ENCODE measurements at places on chromosomes 16 and 17. TPM values are rescaled to one million over a fixed set of nuclear protein-coding genes. Genes with fewer than 3 reads are reported as not detected.

TLE7 gene
- not detected for total RNA-seq

DNA sequence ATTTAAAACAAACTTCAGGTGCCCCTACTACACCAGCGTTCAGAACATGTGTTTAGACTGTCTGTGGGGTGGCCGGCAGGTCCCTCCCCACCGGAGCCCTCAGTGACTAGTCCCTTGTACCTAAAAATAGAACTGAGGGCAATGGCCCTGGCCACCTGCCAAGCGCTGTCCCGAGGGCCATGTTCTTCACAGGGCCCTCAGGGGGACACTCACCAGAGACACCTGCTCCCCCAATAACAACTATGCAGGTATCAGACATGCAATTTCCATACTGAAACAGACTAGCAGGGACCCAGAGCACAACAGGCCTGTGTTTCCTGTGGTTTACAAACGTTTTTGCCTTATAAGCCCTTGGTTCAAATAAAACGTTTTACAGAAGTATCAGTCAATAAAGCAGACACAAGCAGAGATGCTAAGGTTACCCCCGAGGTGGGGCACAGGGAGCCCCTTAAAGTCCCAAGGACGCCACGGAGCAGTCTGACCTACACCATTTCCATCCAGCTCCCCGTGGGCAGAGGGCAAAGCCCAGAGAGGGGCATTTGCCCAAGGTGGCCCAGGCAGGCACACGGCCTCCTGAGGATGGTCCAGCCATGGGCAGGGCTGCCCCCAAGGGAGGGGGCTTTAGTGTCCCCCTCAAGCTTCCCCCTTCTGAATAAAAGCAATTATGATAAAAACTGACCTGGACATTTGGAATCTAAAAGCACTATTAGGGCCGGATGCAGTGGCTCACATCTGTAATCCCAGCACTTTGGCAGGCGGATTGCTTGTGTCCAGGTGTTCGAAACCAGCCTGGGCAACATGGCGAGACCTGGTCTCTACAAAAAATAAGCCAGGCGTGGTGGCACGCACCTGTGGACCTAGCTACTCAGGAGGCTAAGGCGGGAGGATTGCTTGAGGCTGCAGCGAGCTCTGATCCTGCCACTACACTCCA is 896 bp upstream of the MYLK3 start:
- no peaks in the 10 kb centered on the region for H3K27me3 ChIP-seq
- H3K4me3 ChIP-seq, result peak overlapping the region; percentile 17
- H3K4me1 ChIP-seq, result peaks cover 79% of the 10 kb centered on the region
- peak; percentile 92 for DNase-seq
- H3K36me3 ChIP-seq, result peaks cover 11% of the 10 kb centered on the region

SCNN1B gene
- total RNA-seq, result not detected

GRCh38 chr16:48003206-48003907 is 152.4 kb downstream of the ABCC12 start:
- no peaks in the 10 kb centered on the region for H3K27me3 ChIP-seq
- DNase-seq, result no peak
- no peak overlapping the region for H3K4me3 ChIP-seq

- no peak for DNase-seq
- H3K27me3 ChIP-seq, result no peaks in the 10 kb centered on the region
- H3K36me3 ChIP-seq, result no peaks in the 10 kb centered on the region
- H3K27ac ChIP-seq, result no peak overlapping the region
Observed at GRCh38 chr17:71055128-71055527, 885.8 kb downstream of the KCNJ2 start.

DNA sequence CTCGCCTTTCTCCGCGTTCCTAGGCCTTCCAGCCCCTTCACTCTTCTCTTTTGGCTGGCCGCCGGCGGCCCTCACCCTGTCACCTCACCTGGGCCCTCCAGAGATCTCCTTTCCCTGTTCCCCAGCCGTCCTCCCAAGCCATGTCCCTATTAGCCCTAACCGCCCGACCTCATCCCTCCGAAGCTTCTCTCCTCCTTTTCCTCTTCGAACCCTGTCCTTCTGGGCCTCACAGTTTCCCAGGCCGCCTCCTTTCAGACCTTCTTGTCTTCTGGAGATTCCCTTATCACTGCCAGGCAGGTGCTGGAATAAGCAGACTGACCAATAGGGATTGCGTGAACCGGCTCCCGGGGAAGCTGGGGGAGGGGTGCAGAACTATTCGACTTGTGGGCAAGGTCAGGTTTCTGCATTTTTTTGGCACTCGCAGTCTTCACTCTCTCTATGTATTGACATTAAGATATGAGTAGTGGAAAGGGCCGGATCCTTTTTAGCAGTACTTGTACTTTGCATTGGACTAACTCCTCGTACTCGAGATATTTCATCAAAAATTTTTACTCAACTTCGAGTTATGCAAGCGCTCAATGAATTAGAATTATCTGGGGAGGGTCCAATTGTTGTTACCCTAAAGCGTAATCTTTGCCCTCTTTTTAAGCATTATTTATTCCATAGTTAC is 690 bp downstream of the RHOT1 start:
- H3K36me3 ChIP-seq, result no peaks in the 10 kb centered on the region
- peak; percentile 71 for DNase-seq
- peaks cover 6% of the 10 kb centered on the region for H3K4me1 ChIP-seq
- peak overlapping the region; percentile 92 for H3K27ac ChIP-seq
- no peaks in the 10 kb centered on the region for H3K27me3 ChIP-seq

DNA sequence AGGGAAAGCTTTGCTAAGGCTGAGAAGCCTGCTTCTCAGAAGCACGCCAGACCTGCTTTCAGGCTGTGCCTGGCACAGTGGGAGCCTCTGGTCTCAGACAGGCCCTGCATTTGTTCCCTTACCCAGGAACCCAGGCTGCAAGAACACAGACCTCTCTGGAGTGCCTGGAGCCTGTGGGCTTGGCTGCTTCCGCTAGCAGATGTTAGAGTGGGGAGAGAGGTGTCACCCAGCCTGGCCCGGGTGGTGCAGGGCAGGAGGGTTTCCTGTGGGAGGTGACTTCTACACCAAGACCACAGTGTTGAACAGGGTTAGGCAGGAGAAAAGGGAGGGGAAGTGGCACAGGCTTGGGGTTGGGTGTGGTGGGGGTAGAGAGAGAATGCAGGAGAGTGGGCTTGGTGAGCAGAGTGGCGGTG is 35.8 kb upstream of the ADGRG1 start:
- no peak for DNase-seq
- no peaks in the 10 kb centered on the region for H3K27me3 ChIP-seq
- H3K4me1 ChIP-seq, result no peaks in the 10 kb centered on the region
- no peak overlapping the region for H3K27ac ChIP-seq
- no peaks in the 10 kb centered on the region for H3K36me3 ChIP-seq

MYL11 gene
- total RNA-seq, result not detected

DNA sequence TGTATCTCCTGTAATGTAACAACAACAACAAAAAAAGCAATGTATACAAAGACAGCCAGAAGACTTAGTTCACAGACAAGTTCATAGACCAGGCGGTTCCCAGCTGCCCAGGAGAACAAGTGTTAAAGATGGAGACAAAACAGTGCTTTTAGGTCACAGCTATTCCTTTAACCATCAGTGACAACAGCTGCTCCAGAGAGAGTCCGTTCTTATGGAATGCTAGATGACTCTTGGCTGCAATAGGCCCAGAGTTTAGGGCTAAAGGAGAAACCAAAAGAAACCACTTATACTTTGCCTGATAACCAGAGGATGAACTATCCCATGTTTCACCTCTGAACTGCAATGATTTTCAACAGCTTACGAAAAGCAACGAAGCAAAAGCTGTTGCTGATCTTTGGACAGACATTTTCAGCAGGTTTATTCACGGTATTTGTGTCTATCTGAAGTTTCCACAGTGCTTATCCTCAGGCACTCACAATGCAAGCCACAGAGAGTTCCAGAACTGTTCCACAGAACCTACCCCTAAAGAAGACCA is 6.0 kb downstream of the ZCCHC14 start:
- H3K4me3 ChIP-seq, result no peak overlapping the region
- no peaks in the 10 kb centered on the region for H3K36me3 ChIP-seq
- peaks cover 42% of the 10 kb centered on the region for H3K4me1 ChIP-seq
- no peak for DNase-seq
- H3K27me3 ChIP-seq, result no peaks in the 10 kb centered on the region

DNA sequence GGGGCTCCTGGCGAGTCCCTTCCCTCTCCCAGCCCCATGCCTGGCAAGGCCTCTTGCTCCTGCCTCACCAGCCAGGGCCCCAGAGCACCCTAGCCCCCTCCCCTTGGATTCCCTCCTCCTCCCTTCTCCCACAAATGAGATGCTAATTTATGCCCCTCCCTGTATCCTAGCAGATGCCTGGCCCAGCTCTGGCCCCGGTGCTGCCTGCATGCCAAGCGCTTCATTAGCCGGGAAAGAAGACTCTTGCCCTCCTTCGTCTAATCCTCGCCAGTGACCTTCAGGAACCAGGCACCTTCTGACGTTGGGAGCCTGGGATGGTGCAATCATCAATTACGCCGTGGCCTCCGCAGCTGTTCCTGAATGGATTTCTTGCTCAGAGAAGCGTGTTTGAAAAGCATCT is 127.8 kb downstream of the SDK2 start:
- H3K4me1 ChIP-seq, result peaks cover 10% of the 10 kb centered on the region
- no peak overlapping the region for H3K27ac ChIP-seq
- H3K4me3 ChIP-seq, result no peak overlapping the region
- no peaks in the 10 kb centered on the region for H3K27me3 ChIP-seq

RNPS1 gene
- total RNA-seq, result 220 TPM

- DNase-seq, result peak; percentile 84
- no peaks in the 10 kb centered on the region for H3K36me3 ChIP-seq
Observed at GRCh38 chr17:7956228-7956965, 24.4 kb downstream of the CNTROB start.

- peak overlapping the region; percentile 81 for H3K4me3 ChIP-seq
- peak; percentile 57 for DNase-seq
- no peaks in the 10 kb centered on the region for H3K36me3 ChIP-seq
- H3K27ac ChIP-seq, result peak overlapping the region; percentile 100
- H3K4me1 ChIP-seq, result peaks cover 11% of the 10 kb centered on the region
Observed at GRCh38 chr16:81006211-81006812, 373 bp downstream of the CMC2 start.

- H3K27ac ChIP-seq, result peak overlapping the region; percentile 54
- H3K4me1 ChIP-seq, result peaks cover 3% of the 10 kb centered on the region
- peaks cover 13% of the 10 kb centered on the region for H3K27me3 ChIP-seq
- no peaks in the 10 kb centered on the region for H3K36me3 ChIP-seq
Observed at GRCh38 chr17:76382803-76383545, 1.4 kb upstream of the SPHK1 start.

TPSD1 gene
- not detected for total RNA-seq
